ENCODE measurements at places on chromosomes 11 and 22. TPM values are rescaled to one million over a fixed set of nuclear protein-coding genes. Genes with fewer than 3 reads are reported as not detected.

The ESRRA gene
- total RNA-seq: 37.5 TPM

The C11orf42 gene
- not detected for total RNA-seq

The SCGB1C1 gene
- total RNA-seq: not detected

- no peaks in the 10 kb centered on the region for H3K4me1 ChIP-seq
Observed at GRCh38 chr11:36233204-36233603, 56.0 kb downstream of the COMMD9 start.

- no peaks in the 10 kb centered on the region for H3K36me3 ChIP-seq
- H3K4me1 ChIP-seq: peaks cover 11% of the 10 kb centered on the region
- H3K4me3 ChIP-seq: no peak overlapping the region
- no peaks in the 10 kb centered on the region for H3K27me3 ChIP-seq
Observed at GRCh38 chr11:78085972-78086371, 6.3 kb upstream of the NDUFC2 start.

DNA sequence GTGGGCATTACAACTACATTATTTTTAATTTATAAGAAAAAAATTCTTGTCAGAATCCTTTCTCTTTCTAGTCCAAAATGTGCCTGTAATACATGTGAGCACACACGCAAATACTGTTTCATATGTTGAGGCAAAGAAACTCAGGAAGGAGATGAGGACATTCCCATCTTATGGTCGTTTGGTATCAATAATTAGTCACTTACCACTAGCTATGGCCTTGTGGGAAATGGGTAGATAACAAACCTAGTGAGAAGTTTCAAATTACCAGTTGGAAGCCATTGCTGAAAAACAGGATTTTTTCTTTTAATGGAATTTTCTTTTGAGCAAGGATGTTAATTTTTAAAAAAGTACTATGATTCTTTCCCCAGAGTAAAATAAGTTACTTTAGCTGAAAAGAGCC, 25.7 kb downstream of the AMOTL1 start:
- H3K4me1 ChIP-seq: no peaks in the 10 kb centered on the region
- H3K4me3 ChIP-seq: no peak overlapping the region
- peaks cover 3% of the 10 kb centered on the region for H3K27me3 ChIP-seq
- no peak for DNase-seq
- H3K27ac ChIP-seq: no peak overlapping the region

GRCh38 chr11:44267750-44268613, 42.0 kb downstream of the ALX4 start:
- H3K27ac ChIP-seq: no peak overlapping the region
- H3K4me1 ChIP-seq: no peaks in the 10 kb centered on the region
- no peak overlapping the region for H3K4me3 ChIP-seq
- no peaks in the 10 kb centered on the region for H3K36me3 ChIP-seq

DNA sequence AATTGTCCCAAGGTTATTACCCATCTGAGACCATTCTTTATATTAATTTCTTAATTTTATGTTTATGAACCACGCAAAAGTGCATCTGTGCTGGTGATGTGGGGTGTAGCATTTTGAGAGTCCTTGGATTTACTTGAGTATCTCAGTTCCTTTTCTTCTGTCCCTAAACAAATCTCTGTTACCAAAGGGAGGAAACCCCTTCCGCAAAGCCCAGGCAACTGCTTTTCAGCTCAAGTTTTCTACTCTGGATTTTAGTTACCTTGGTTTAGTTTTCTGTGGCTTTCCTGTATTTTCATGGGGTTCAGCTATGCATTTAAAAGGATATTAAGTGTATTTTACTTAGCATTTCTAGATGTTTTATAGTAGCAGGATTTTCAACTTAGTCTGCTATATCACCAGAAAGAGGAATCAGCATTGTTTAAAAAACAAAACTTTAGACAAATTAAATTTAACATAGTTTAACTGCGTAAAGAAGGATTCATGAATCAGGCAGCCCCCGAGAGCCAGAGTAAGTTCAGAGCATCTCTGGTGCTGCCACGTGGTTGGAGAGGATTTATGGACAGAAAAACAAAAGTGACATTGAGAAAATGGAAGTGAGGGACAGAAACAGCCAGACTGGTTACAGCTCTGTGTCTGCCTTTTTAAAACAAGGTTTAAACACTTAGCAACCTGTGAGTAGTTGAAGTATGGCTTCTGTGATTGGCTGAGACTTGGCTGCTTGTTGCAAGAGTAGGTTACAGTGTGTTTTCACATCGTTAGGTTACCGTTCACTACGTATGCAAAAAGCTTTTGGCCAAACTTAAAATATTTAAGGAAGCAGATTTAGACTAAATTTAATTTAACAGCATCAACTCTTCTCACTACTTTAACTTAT, 9.6 kb downstream of the ADM start:
- peaks cover 32% of the 10 kb centered on the region for H3K4me1 ChIP-seq
- H3K36me3 ChIP-seq: peaks cover 1% of the 10 kb centered on the region
- no peak overlapping the region for H3K27ac ChIP-seq
- no peak overlapping the region for H3K4me3 ChIP-seq

GRCh38 chr11:64892411-64892831, 14.0 kb upstream of the EHD1 start:
- no peak for DNase-seq
- no peaks in the 10 kb centered on the region for H3K27me3 ChIP-seq
- no peak overlapping the region for H3K27ac ChIP-seq
- H3K4me3 ChIP-seq: no peak overlapping the region

DNA sequence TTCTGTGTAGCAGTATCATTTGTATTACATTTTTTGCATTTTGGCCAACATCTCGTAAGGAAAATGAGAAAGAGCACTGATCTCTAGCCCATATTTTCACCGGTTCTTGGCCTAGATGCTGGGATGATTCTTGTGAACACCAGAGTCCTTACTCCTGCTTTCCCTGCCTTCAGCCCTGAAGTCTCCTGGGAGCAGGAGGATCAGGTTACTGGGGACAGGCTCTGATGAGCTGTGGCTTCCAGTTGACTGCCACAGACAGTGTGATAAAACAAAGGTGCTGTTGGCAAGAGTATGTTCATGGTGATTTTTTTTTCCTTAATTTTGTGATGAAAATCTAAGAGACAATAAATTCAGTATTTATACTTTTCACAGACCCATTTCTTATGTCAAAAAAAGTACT, 34.2 kb upstream of the ADSL start:
- H3K27ac ChIP-seq: no peak overlapping the region
- H3K36me3 ChIP-seq: peaks cover 57% of the 10 kb centered on the region
- H3K27me3 ChIP-seq: no peaks in the 10 kb centered on the region
- peaks cover 42% of the 10 kb centered on the region for H3K4me1 ChIP-seq
- DNase-seq: no peak
- H3K4me3 ChIP-seq: no peak overlapping the region

DNA sequence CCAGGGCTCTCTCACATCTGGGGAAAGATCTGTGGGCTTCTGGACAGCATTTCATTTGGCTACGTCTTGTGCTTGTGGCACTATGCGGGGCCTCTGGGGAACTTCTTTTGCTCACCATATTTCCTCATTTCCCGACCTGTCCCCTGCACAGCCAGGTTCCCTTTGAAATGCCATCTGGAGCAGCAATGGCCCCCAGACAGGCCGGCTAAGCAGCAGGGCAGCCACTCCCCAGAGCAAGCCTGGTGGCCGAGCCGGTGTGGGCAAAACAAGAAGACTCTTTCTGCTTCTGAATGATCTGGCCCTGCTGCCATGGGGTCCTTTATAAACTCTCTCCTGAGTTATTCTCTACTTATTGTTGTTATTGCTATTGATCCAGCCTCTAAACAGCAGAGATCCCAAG, 190.7 kb upstream of the NECTIN1 start:
- no peaks in the 10 kb centered on the region for H3K4me1 ChIP-seq
- H3K27ac ChIP-seq: no peak overlapping the region
- no peaks in the 10 kb centered on the region for H3K36me3 ChIP-seq
- H3K4me3 ChIP-seq: no peak overlapping the region
- no peak for DNase-seq

DNA sequence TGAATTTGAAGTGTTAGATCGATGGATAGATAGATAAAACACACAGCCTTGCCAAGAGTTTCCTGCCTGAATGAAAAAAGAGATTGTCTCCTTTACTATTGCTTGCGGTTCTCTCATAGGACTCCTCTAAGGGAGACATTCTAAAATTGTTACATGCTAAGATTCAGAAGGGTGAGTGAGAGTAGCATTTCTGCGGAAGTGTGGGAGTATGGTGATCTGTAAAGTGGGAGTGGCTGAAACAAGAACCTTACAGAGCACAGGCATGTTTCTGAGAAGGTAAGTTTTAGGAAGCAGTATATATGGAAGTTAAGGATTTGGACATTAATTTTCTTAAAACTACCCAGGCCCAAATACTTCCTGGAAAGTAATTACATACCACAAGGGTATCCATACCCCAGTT, 139.6 kb downstream of the TRIM44 start:
- H3K27me3 ChIP-seq: no peaks in the 10 kb centered on the region
- peaks cover 16% of the 10 kb centered on the region for H3K36me3 ChIP-seq
- no peak overlapping the region for H3K4me3 ChIP-seq
- peaks cover 3% of the 10 kb centered on the region for H3K4me1 ChIP-seq

- H3K4me1 ChIP-seq: no peaks in the 10 kb centered on the region
- H3K4me3 ChIP-seq: no peak overlapping the region
- no peak for DNase-seq
- H3K27me3 ChIP-seq: no peaks in the 10 kb centered on the region
- H3K36me3 ChIP-seq: no peaks in the 10 kb centered on the region
- no peak overlapping the region for H3K27ac ChIP-seq
Observed at GRCh38 chr11:102900346-102900745, 25.6 kb upstream of the MMP12 start.
